ENCODE measurements at places on chromosomes 7 and 10. TPM values are rescaled to one million over a fixed set of nuclear protein-coding genes. Genes with fewer than 3 reads are reported as not detected.

MYPN gene
- 1.9 TPM for total RNA-seq

CAMK2B gene
- total RNA-seq: 1.5 TPM

GARIN1A gene
- total RNA-seq: 1.5 TPM

CABCOCO1 gene
- 1.2 TPM for total RNA-seq

TMEM72 gene
- total RNA-seq: not detected

NHLRC2 gene
- total RNA-seq: 63.9 TPM

CALHM3 gene
- not detected for total RNA-seq

KLF14 gene
- total RNA-seq: 0.08 TPM

FAM171A1 gene
- 15.5 TPM for total RNA-seq

CYP26A1 gene
- not detected for total RNA-seq

PRLHR gene
- not detected for total RNA-seq

LRRD1 gene
- total RNA-seq: not detected

FANK1 gene
- total RNA-seq: 0.81 TPM

SHTN1 gene
- total RNA-seq: 5.0 TPM

SPDYE8 gene
- not detected for total RNA-seq

CNPY1 gene
- not detected for total RNA-seq

LFNG gene
- total RNA-seq: 9.8 TPM

OR2A1 gene
- total RNA-seq: not detected

ITGA8 gene
- 577 TPM for total RNA-seq

RELN gene
- 2.2 TPM for total RNA-seq

HOXA9 gene
- 0.89 TPM for total RNA-seq

STN1 gene
- 31.1 TPM for total RNA-seq

TCAF2 gene
- 3.0 TPM for total RNA-seq

ELOVL3 gene
- total RNA-seq: 0.81 TPM

PRKAR1B gene
- total RNA-seq: 11.6 TPM

WASHC2A gene
- total RNA-seq: 44.7 TPM

SRRM3 gene
- total RNA-seq: 1.6 TPM
